ENCODE measurements at places on chromosomes 2 and 18. TPM values are rescaled to one million over a fixed set of nuclear protein-coding genes. Genes with fewer than 3 reads are reported as not detected.

SPHKAP gene
- not detected for total RNA-seq

GKN2 gene
- not detected for total RNA-seq

RIT2 gene
- total RNA-seq: not detected

ALPP gene
- not detected for total RNA-seq

TSPYL6 gene
- total RNA-seq: not detected

OSBPL6 gene
- 0.68 TPM for total RNA-seq

PTPN4 gene
- total RNA-seq: 23.3 TPM

RAB17 gene
- total RNA-seq: 0.65 TPM

RAB27B gene
- total RNA-seq: 0.98 TPM

PLGLB1 gene
- total RNA-seq: 2.9 TPM

MRO gene
- 3.2 TPM for total RNA-seq

COLEC11 gene
- total RNA-seq: 1.1 TPM

IL1B gene
- total RNA-seq: not detected

LRRTM4 gene
- not detected for total RNA-seq

TPO gene
- 22.2 TPM for total RNA-seq

IL18R1 gene
- 18.9 TPM for total RNA-seq

IL1A gene
- total RNA-seq: not detected

NEB gene
- total RNA-seq: 3.3 TPM

ABCB11 gene
- total RNA-seq: 4.6 TPM

UGT1A5 gene
- total RNA-seq: not detected

LRRTM1 gene
- not detected for total RNA-seq
